ENCODE measurements at places on chromosomes 7 and 10. TPM values are rescaled to one million over a fixed set of nuclear protein-coding genes. Genes with fewer than 3 reads are reported as not detected.

LIPM gene
- not detected for total RNA-seq

PLEKHS1 gene
- total RNA-seq, result 0.41 TPM

AMZ1 gene
- total RNA-seq, result 0.16 TPM

CPED1 gene
- total RNA-seq, result 16.9 TPM

TLL2 gene
- 0.98 TPM for total RNA-seq

SFMBT2 gene
- 15.3 TPM for total RNA-seq

BHLHA15 gene
- 3.1 TPM for total RNA-seq

VPS50 gene
- 33.8 TPM for total RNA-seq

NODAL gene
- total RNA-seq, result not detected

TAC1 gene
- 2.0 TPM for total RNA-seq

GJD4 gene
- not detected for total RNA-seq

COL13A1 gene
- 5.2 TPM for total RNA-seq

TEX36 gene
- not detected for total RNA-seq

CCDC146 gene
- total RNA-seq, result 15.4 TPM

SPAG6 gene
- 8.4 TPM for total RNA-seq

LRRC4 gene
- total RNA-seq, result 1.6 TPM

GNGT1 gene
- total RNA-seq, result 0.35 TPM

GALNT17 gene
- 2.4 TPM for total RNA-seq

ALOX5 gene
- 58.1 TPM for total RNA-seq

CYP2E1 gene
- 2.9 TPM for total RNA-seq

FAM13C gene
- 8.8 TPM for total RNA-seq

TMEM213 gene
- 30.2 TPM for total RNA-seq

HYAL4 gene
- total RNA-seq, result not detected

ACSM6 gene
- not detected for total RNA-seq

KCNH2 gene
- 1.3 TPM for total RNA-seq

PNLIPRP3 gene
- total RNA-seq, result not detected

CHAT gene
- not detected for total RNA-seq

CH25H gene
- total RNA-seq, result 3.2 TPM

PRKAG2 gene
- 40.7 TPM for total RNA-seq

STEAP4 gene
- total RNA-seq, result 80.2 TPM

TCAF2 gene
- total RNA-seq, result 4.2 TPM
